CD8-positive, alpha-beta memory T cell (primary cell): ENCODE measurements at places on chromosomes 13 and 19. TPM values are rescaled to one million over a fixed set of nuclear protein-coding genes. Genes with fewer than 3 reads are reported as not detected.
A peak's percentile ranks its signal among the peaks of the same experiment; 100 is the strongest.

- H3K27me3 ChIP-seq, result no peaks in the 10 kb centered on the region
- H3K4me1 ChIP-seq, result peaks cover 49% of the 10 kb centered on the region
- peak overlapping the region; percentile 51 for H3K4me3 ChIP-seq
- DNase-seq, result peak; percentile 10
- peak overlapping the region; percentile 48 for H3K27ac ChIP-seq
These were observed 4.6 kb downstream of the PPP5C start for GRCh38 chr19:46351241-46352041.

DNA sequence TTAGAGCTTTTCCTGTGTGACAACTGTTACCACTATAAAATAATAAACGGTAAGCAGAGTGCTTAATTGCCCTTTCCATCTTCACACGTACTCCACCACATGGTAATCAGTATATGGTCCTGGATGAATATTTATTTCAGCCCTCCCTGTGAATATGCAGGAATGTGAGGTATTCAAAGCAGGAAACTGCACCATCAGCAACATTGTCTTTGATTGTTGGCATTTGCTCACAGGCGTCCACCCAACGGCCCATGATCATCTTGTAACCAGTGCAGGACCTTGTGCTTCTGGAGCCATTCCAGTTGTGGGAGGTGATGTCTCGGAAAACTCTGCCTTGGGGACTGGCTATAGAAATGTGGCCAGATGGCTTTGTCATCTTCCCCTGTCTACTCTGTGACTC lies 132.6 kb downstream of the COG6 start:
- H3K4me1 ChIP-seq, result no peaks in the 10 kb centered on the region
- no peak for DNase-seq
- H3K27me3 ChIP-seq, result no peaks in the 10 kb centered on the region
- H3K36me3 ChIP-seq, result no peaks in the 10 kb centered on the region
- no peak overlapping the region for H3K27ac ChIP-seq
- H3K4me3 ChIP-seq, result no peak overlapping the region

Gene ABHD17A
- total RNA-seq, result 114 TPM

- H3K4me3 ChIP-seq, result no peak overlapping the region
- no peaks in the 10 kb centered on the region for H3K4me1 ChIP-seq
- H3K27me3 ChIP-seq, result no peaks in the 10 kb centered on the region
- no peak for DNase-seq
- H3K27ac ChIP-seq, result no peak overlapping the region
These were observed 755.6 kb upstream of the MIR17HG start for GRCh38 chr13:90591927-90592268.

DNA sequence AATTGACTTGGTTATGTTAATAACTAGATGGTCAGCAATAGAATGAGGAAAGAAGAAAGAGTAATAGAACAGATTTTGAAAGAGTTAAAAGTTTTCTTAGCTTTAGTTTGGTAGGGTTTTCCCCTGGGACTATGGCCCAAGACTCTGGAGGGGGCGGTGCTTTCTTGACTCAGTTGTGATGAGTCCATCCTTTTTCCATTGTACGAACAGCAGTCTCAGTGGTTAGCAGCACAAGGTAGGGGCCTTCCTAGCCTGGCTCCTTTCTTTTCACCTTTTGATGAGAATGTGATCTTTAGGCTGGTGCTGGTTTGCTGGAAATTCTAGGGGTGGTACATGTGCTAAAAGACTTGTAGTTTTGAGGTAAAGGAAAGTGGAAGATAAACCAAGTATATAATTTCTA lies 38.8 kb downstream of the ZNF506 start:
- H3K4me3 ChIP-seq, result no peak overlapping the region
- H3K27ac ChIP-seq, result no peak overlapping the region
- peaks cover 5% of the 10 kb centered on the region for H3K4me1 ChIP-seq
- peaks cover 5% of the 10 kb centered on the region for H3K36me3 ChIP-seq
- no peaks in the 10 kb centered on the region for H3K27me3 ChIP-seq

- H3K4me3 ChIP-seq, result no peak overlapping the region
- DNase-seq, result no peak
- H3K27ac ChIP-seq, result no peak overlapping the region
- H3K27me3 ChIP-seq, result no peaks in the 10 kb centered on the region
- no peaks in the 10 kb centered on the region for H3K36me3 ChIP-seq
These were observed 42.8 kb downstream of the SPATA13 start for GRCh38 chr13:24203273-24203672.

GRCh38 chr13:41122838-41123237 lies 9.8 kb downstream of the KBTBD6 start:
- H3K27ac ChIP-seq, result no peak overlapping the region
- no peaks in the 10 kb centered on the region for H3K27me3 ChIP-seq
- no peak for DNase-seq
- H3K4me3 ChIP-seq, result no peak overlapping the region
- no peaks in the 10 kb centered on the region for H3K36me3 ChIP-seq
- H3K4me1 ChIP-seq, result no peaks in the 10 kb centered on the region

DNA sequence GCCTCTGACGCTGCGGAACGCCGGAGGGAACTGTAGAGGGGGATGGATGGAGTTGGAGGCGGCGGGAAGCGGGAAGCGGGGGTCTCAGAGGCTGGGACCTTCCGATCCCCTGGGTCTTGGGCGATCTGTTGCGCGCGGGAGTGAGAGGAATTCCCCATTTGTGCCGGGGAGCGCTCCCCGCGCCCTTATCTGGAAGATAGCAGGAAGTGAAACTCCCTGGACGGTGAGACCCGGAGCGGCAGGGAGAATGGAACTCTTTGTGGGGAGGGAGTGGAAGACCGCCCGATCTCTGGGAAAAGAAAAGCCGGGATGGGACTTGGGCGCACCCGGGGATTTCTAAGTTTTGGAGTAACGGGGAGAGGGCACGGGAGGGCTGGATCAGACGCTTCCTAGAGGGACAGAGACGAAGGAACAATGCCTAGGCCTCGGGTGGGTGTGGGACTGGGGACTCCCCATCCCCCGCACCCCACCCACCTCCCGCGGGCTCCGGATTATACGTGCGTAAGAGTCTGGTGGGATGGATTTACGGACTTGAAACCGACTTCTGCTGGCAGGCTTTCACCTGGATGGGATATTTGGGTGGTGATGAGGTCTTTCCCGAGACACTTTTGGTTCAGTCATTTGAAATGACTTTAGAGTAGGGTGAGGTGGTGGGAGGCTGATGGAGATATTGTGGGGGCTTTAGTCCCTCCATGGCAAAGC lies 495 bp downstream of the LSR start:
- DNase-seq, result no peak
- peaks cover 11% of the 10 kb centered on the region for H3K4me1 ChIP-seq
- peak overlapping the region; percentile 76 for H3K4me3 ChIP-seq
- no peaks in the 10 kb centered on the region for H3K36me3 ChIP-seq
- no peaks in the 10 kb centered on the region for H3K27me3 ChIP-seq

- DNase-seq, result peak; percentile 79
- H3K27ac ChIP-seq, result peak overlapping the region; percentile 92
- peaks cover 85% of the 10 kb centered on the region for H3K4me1 ChIP-seq
- H3K36me3 ChIP-seq, result no peaks in the 10 kb centered on the region
- H3K27me3 ChIP-seq, result no peaks in the 10 kb centered on the region
These were observed 12.8 kb downstream of the IER2 start for GRCh38 chr19:13162724-13163608.

DNA sequence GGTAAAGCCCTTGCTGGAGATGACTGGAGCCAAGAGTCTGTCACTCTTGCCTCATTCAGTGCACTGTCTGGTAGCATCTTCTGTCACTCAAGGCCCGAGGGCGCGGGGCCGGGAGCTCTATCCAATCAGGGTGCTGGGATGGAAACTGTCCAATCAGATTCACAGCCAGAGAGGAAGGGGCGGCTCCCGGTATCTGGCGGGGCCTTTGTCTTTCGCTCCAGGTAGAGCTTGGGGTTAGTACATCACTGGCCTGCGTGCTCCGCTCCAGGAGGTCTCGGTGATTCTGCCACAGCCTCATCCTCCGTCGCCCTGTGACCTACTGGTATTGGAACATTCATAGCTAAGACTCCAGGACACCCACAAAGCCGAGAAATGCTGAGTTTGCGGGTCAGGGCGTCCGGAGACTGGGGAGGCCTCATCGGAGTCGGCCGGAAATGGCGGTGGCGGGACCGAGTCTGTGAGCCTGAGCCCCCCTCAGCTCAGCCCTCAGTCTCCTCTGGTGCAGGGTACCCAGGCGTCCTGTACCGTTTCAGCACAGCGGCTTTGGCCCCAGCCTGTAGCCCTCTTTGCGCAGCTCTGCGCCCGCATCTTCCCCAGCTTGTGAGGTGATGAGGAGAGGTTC lies 20.6 kb upstream of the ZNF430 start:
- H3K36me3 ChIP-seq, result no peaks in the 10 kb centered on the region
- peak overlapping the region; percentile 70 for H3K4me3 ChIP-seq
- H3K4me1 ChIP-seq, result peaks cover 5% of the 10 kb centered on the region
- peak; percentile 79 for DNase-seq

Gene ZNF66
- 7.4 TPM for total RNA-seq

DNA sequence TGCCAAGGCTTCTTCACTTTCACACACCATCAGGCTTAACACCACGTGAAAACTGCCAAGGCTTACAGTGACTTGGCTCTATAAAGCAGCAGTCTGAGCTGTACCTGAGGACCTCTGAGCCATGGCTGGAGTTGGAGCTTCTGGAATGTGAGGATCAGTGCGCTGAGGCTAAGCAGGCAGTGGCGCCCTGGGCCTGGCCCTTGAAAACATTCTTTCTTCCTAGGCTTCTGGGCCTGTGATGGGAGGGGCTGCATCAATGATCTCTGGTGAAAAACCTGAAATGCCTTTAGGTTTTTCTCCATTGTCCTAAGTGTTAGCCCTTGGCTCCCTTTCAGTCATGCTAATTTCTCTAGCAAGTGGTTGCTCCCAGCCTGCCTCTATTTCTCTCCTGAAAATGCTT lies 192.5 kb upstream of the PCDH20 start:
- no peaks in the 10 kb centered on the region for H3K4me1 ChIP-seq
- no peaks in the 10 kb centered on the region for H3K36me3 ChIP-seq
- DNase-seq, result no peak
- H3K27ac ChIP-seq, result no peak overlapping the region

DNA sequence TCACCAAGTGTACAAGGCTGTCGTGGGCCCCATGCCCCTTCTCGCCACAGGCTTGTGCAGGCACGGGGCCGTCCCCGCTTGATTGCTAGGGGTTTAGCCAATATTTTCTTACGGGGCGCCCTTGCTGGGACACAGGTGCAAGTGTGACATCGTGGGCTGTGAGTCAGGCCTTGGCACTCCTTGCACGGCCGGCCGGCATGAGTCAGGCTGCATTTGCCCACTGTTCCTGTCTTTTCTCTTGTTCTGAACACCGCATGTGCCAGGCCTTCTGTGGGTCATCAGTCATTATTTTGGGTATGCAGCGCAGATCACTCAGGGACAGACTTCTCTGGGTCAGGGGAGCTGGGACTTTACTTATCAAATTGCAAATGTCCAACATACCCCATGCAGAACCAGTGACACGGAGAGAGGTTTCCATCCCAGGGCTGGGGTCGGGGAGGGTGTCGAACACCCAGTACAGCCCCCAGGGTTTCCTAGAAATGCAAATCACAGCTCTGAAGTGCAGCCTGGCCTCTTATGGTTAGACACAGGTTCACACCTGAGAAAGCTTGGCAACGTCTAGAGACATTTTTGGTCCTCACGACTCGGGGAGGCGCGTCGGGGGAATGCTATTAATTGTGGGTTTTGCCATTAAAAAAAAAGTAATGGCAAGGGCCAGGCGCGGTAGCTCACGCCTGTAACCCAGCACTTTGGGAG lies 22.5 kb upstream of the KLF2 start:
- H3K4me3 ChIP-seq, result no peak overlapping the region
- no peaks in the 10 kb centered on the region for H3K4me1 ChIP-seq
- no peaks in the 10 kb centered on the region for H3K36me3 ChIP-seq
- H3K27me3 ChIP-seq, result no peaks in the 10 kb centered on the region

DNA sequence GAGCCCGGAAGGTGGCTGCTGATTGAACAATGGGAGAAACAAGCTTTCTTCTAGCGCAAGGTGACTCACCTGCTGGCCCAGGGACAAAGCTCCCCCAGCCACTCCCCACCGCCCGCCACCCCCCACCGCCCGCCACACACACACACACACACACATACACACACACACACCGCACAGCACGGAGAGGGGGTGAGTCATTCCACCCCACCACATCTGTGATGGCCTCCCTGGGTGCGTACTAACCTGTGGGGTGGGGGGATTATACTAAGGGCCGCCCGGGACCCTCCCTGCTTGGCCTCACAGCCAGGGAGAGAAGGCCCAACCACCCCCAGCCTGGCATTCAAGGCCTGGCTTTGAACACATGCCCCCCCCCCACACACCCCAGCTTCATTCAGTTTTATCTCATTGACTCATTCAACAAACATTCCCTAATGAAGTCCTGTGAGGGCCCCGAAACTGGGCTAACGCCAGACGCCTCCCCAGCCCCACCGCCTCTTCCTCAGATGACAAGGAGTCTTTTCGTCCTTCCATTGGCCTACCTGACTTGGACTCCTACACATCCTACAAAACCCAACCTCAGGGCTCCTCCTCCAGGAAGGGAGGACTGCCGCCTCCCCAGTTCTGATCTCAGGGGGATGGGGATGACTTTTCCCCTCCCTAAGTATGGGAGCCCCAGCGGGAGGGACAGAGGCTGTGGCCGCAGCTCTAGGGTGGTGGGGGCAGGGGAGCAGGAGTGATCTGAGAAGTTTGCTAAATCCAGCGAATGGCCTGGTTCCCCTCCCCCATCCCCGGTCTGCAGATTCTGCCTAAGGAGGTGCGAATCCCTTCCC lies 5.8 kb upstream of the ONECUT3 start:
- H3K36me3 ChIP-seq, result no peaks in the 10 kb centered on the region
- no peak overlapping the region for H3K4me3 ChIP-seq
- peak overlapping the region; percentile 74 for H3K27ac ChIP-seq
- peaks cover 66% of the 10 kb centered on the region for H3K27me3 ChIP-seq

- no peaks in the 10 kb centered on the region for H3K36me3 ChIP-seq
- peak overlapping the region; percentile 83 for H3K27ac ChIP-seq
- H3K27me3 ChIP-seq, result peaks cover 4% of the 10 kb centered on the region
- DNase-seq, result peak; percentile 77
These were observed 559 bp upstream of the SSBP4 start for GRCh38 chr19:18418483-18419194.

DNA sequence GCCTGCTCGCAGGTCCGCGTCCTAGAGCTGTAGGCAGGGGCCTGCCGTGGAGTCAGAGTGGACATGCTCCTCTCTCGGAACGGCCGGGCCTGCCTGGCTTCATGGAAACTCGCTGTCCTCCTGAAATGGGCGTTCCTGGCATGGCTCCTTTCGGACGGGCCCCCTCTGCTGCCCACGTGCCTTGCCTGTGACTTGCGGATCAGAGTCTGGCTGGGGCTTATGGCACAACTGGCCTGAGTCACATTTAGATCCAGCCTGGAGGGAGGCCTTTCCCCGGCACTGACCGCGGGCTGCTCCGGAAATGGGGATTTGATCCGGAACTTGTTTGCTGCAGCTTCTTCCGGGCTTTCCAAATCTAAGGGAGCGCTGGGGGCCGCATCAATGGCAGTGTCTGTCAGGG lies 28.1 kb downstream of the THSD1 start:
- H3K27ac ChIP-seq, result no peak overlapping the region
- no peaks in the 10 kb centered on the region for H3K27me3 ChIP-seq
- DNase-seq, result no peak
- no peaks in the 10 kb centered on the region for H3K36me3 ChIP-seq
- H3K4me1 ChIP-seq, result no peaks in the 10 kb centered on the region
